ENCODE measurements at places on chromosomes 13 and 19.

DNA sequence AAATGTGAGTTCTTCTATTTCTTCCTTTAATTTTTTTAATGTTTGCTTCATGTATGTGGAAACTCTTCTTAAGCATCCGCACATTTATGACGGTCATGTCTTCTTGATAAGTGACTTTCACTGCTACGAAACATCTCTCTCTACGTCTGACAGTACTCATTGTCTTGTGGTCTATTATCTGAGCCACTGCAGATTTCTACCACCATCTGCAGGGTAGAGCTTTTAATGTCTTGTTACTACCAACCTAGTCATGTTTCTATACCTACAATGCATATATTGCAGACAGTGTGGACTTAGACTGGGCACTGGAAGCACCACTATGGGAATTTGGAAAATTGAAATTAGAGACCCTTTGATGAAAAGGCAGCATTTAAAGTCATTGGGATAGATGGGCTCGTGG, 75.4 kb upstream of the ARHGEF7 start:
- DNase-seq, result no peak

DNA sequence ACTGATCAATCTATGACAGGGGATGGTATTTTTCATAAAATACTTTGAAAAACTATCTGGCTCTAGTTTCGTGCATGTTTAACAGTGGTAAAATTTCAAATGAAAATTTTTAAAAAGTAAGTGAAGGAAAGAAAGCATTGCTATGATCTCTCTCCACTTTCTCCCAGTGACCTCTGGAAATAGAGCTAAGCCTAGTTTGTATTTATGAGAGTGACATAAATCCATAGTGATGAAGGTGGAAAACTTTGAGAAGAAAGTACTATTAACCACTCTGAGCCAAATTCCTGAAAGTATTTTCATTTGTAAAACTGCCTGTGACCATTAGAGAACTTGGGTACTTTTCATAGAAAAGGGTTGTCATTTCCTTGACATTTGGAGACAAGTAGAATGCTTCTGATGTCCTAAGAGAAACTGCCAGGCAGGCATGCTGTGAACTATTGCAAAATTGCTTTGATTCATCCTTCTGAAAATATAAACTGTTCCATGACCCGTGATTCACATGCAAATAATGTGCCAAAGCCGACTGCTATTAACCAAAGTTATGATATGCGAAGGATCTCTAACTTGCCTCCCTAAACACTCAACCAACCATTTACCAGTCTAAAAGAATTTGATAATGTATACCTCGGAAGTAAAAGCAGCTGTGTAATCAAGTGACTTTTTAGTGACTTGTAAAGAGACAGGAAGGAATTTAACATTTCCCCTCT, 133.2 kb downstream of the VWA8 start:
- DNase-seq, result no peak

DNA sequence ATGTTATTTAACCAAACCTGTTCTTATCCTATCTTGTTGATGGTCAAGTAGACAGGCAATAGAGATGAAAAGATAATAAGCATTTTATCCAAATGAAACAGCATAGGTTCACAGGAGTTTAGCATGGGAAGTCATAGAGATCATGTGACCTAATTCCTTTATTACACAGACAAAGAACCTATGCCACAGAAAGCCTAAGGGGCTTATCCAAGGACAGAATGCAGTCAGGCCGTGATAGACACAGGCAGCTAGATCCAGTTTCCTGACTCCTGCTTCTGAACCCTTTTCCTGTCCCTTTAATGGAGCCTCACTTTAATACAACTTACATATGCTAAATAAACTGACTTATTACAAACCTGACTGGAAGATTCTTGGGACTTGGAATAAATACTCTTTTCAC, 532.1 kb downstream of the IRS2 start:
- no peak for DNase-seq

- no peak for DNase-seq
These were observed 32.0 kb downstream of the KLF5 start for GRCh38 chr13:73090823-73091187.

Data from right hindlimb (tissue), 1 donor.